Renal pelvis (tissue), 12 donors: ENCODE measurements at places on chromosomes 5 and 9. TPM values are rescaled to one million over a fixed set of nuclear protein-coding genes. Genes with fewer than 3 reads are reported as not detected.

The PCDHB5 gene
- 5.3 TPM for polyA plus RNA-seq

The ADAMTS6 gene
- polyA plus RNA-seq, result 1.7 TPM

The ENTR1 gene
- 54.5 TPM for polyA plus RNA-seq

The DNM1 gene
- 305 TPM for polyA plus RNA-seq

The GRIN3A gene
- 1.5 TPM for polyA plus RNA-seq

The CER1 gene
- polyA plus RNA-seq, result 1.3 TPM

The C8G gene
- polyA plus RNA-seq, result 1.2 TPM

The NEURL1B gene
- 12.7 TPM for polyA plus RNA-seq

DNA sequence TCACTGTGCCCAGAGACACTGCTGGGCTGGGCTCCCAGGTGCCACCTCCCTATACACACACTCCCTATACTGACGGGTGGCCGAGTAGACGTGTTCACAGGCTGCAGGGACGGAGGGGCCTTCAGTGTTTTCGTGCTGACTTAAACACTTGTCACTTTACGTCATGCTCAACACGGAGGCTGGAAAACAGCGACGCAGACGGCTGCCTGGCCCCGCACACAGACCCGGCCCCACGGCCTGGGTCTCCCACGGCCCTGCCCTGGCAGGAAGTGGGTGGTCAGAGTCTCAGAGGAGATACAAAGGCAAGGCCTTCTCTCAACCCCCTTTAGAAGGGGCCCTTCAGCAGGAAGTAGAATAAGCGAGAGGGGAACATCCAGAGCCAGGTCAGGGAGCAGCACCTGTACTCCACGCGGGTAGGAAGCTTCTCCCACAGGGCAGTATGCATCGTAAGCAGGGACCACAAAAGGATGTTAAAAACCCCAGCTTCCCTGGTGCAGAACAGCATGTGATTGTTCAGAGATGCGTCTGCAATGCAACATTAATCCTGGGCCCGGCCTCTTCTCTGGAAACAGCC is 11.9 kb upstream of the TBC1D9B start:
- DNase-seq, result no peak

- DNase-seq, result no peak
These were observed 441.5 kb downstream of the ENC1 start for GRCh38 chr5:74199005-74199404.

- no peak for DNase-seq
These were observed 33.8 kb upstream of the PANK3 start for GRCh38 chr5:168612996-168613395.

DNA sequence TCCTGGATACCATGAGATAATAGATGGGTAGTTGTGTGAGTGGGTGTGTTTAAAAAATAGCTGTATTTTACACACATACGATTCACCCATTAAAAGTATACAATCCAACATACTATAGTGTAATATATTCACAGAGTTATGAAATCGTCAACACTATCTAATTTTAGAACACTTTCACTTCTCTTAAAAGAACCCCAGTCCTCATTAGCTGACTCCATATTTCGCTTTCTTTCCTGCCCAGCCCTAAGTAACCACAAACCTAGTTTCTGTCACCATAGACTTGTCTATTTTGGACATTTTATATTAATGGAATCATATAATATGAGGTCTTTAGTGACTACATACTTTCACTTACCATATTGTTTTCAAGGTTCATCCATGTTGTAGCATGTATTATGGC is 63.8 kb upstream of the S1PR3 start:
- no peak for DNase-seq

DNA sequence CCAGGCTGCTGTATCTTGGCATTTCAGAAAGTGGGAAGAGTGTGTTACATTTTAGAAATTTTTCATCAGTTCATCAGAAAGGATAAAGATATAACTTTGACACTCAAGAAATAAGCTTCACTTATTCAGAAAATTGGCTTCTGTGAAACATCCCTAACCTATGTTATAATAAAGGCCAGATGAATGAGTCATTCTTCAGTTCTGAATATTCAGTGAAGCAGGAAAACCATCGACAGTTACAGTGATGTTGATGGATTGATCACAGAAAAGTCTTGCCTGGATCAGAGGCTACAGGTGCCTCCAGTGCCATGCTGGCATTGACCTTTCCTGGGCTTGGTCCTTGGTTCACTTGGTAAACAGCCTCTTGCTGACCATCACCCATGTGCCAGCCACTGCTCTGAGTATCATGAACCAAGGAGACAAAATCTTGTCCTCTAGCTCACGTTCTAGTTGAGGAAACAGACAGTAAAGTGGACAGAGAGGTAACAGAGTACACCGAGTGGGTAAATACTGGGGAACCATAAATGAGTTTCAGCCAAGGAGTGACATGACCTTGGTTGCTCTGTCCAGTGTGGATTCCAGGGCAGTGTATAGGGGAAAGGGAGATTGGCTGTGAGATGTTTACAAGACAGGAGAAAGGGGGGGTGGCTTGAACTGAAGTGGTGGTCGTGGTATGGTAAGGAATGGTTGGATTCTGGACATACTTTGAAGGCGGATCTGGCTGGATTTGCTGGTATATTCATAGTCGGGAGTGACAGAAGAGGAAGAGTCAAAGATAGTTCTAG is 98.6 kb downstream of the AMBP start:
- DNase-seq, result no peak

DNA sequence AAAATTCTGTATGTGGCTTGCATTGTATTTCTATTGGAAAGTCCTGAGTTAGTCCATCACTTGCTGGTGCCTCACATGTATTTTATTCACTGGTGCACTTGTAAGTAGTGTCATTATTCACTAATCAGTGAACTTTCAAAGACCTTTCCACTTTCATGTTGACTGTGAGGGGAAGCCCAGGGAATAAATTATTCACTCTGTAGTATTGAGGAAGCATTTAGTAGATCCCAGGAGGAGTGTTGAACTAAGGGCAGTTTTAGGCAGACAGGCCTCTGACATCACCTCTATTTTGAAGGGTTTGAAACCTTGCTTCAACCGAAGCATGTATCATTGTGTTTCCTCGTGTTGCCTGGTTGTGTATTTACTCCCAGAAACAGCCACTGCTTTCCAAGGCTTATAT is 705.4 kb upstream of the RIOK2 start:
- peak; percentile 2 for DNase-seq

- no peak for DNase-seq
These were observed 195.6 kb downstream of the KIAA0825 start for GRCh38 chr5:94422812-94423211.

GRCh38 chr5:135478938-135479337 is 26.8 kb upstream of the TIFAB start:
- DNase-seq, result no peak

- no peak for DNase-seq
These were observed 2.0 kb downstream of the PIK3R1 start for GRCh38 chr5:68217528-68217927.

DNA sequence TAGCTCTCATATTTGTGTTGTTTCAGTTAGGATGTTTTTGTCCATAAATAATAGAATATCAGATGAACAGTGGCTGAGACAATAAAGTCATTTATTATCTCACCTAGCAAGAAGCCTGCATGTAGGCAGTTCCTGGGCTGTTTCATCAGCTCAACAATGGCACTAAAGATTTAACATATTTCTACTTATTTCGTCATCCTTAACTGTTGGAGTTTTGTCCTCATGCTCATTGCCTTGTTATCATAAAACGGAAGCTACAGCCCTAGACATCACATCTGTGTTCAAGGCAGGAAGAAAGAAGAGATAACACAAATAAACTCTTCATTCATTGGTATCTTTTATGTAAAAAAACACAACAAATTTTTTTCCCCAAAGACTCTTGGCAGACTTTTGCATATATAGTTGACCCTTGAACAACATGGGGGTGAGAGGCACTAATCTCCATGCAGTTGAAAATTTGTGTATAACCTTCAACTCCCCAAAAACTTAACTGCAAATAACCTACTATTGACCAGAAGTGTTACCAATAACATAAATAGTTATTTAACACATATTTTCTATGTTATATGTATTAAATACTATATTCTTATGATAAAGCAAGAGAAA is 277.2 kb upstream of the ADRA1B start:
- no peak for DNase-seq

DNA sequence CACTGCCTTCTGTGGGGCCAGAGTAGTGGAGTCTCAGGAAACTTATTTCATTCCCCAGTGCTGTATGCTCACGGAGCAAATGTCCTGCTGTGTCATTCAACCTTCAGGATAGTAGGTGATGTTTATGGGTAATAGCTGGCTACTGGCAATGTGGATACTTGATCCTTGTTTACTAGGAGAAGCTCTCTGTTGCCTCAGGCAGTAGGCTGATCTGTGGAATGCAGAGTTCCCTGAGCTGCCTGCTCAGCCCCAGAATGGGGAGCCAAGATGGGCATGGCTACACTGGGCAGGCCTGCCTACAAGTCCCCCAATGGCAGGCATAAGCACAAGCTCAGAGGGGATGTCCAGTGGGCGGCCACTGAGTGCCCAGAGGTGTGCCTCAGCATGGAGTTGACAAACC is 323.1 kb upstream of the KCNN2 start:
- no peak for DNase-seq

DNA sequence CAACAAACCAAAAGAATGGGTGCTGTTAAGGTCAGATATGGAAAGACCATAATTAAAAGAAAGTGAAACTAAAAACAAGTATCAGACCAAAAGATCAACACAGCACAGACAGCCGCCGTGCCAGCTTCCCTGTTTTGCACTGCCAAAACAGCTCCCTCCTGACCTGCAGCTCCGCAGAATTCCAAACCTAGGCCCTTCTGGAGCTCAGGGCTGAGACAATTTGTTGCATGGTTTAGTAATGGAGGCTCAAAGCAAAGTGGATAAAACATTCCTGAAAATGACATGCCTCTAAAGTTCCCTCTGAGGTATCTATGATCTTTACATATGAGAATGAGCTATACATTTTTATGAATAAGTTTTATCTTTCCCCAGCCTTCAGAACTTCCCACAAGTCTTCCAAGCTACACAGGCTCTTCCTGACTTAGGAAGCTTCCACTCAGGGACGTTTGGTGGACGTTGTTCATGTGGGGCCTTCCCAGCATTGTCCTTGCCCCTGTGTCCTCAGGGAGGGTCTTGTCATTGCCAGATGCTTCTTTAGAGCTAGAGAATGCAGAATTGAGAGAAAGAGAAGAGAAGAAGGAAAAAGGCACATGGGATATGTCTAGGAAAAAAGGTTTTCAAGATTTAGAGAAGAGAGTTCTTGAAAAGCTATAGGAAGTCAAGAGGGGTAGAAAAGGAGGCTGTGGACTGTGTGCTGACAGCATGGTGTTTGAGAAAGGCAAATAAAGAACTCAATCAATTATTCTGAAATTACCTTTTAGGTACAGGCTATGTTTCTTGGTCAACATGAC is 28.4 kb upstream of the SSBP2 start:
- no peak for DNase-seq

DNA sequence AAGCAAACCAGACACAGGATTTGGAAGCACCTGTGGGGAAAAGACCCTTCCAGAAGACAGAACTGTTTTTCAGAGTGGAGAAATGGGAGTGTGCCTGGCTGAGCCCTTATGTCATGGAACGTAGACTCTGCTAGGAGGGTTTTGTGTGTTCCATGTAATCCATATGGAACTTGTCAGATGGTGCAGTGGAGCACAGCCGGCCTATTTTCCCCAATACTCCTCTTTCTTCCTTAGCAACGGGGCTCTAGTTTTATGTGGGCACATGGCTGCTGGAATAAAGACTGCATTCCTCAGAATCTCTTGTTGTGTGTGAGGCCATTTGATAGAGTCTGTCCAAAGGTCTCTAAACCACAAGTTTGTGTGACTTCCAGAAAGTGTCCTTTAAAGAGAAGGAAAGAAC is 284.0 kb downstream of the DRD1 start:
- DNase-seq, result peak; percentile 40

GRCh38 chr5:36111238-36111637 is 40.4 kb downstream of the LMBRD2 start:
- DNase-seq, result no peak
